ENCODE measurements at places on chromosomes 16 and 17.

- no peak for DNase-seq
Observed at GRCh38 chr17:75615301-75615700, 17.9 kb upstream of the SMIM5 start.

GRCh38 chr17:41635121-41636097 is 11.0 kb upstream of the KRT17 start:
- no peak for DNase-seq

DNA sequence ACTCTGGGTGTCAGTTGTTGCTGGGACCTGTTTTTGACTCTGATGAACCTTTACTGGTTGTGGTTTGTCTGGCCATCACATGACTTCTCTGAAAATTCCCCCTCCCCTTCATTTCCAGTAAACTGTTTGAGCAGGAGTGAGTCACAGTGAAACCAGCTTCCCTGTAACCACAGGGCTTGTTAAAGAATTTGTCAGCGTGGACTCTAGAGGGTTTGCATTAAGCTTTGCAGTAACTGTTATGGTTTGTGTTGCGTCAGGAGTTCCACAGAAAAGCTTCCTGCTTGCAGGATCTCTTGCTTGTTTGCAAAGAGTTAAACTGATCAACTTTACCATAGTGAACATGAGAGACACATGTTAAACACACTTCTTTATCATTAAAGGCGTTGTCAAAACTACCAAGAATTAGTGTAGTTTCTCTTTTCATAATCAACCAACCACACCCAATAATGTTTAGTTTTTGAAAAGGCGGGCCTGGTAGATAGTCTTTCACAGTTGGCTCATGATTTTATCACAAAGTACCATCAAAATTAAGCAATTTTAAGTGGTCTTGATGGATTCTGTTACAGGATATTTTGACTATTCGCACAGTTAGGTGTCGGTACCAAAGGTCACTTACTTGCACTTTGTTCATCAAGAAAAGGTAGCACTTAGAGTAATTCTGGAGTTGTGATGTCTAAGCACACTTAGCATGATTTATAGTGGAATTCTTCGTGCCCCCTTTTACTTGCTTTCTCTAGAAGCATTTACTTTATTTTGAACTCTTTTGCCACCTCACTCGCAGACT is 79.3 kb downstream of the VMP1 start:
- DNase-seq = peak; percentile 58

GRCh38 chr16:15873301-15873700 is 15.1 kb downstream of the CEP20 start:
- DNase-seq = no peak

GRCh38 chr17:7557775-7558543 is 591 bp upstream of the TNFSF13 start:
- DNase-seq = no peak

GRCh38 chr17:79941088-79942010 is 94.3 kb downstream of the TBC1D16 start:
- DNase-seq = no peak

DNA sequence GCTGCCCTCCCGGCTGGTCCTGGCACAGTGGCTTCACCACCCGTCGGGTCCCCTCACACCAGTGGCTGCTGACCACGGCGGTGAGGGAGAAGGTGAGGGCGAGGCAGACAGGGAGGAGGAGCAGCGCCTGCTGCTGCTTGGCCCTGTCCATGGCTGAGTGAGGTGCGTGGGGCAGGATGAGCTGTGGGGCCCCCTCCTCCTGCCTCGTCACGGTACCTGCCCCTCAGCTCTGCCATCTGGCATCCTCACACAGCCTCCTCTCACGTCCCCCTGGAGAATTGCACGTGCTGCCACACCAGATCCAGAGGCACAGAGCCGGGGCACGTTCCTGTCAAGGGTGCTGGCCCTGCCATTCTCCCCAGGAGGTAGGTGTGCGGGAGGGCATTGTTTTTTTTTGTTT is at the start of gene GSG1L2:
TSS of gene GSG1L2 (minus strand) at position 159 of the 400 bp plus-strand sequence. CDS start at position 151, 8 bp downstream.
- DNase-seq = no peak

- DNase-seq = no peak
Observed at GRCh38 chr17:72294487-72294893, 173.7 kb downstream of the SOX9 start.

DNA sequence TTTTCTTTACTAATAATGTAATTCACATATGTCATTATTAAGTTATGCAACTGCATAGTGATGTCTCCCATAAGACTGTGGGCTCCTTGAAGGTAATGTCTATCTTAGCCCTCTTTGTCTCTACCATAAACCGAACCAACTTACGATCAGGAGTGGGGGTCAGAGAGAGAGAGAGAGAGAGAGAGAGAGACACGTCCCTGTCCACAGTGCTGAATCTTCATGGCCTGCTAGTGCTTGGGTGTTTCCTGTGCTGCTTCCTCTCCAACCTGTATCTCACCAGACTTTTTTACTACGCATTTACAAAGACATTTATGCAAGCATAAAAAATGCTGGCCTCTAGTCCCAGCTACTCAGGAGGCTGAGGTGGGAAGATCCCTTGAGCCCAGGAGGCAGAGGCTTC is 52.2 kb upstream of the HAPSTR1 start:
- no peak for DNase-seq

- DNase-seq = no peak
Observed at GRCh38 chr16:54812229-54812628, 118.4 kb upstream of the IRX5 start.

DNA sequence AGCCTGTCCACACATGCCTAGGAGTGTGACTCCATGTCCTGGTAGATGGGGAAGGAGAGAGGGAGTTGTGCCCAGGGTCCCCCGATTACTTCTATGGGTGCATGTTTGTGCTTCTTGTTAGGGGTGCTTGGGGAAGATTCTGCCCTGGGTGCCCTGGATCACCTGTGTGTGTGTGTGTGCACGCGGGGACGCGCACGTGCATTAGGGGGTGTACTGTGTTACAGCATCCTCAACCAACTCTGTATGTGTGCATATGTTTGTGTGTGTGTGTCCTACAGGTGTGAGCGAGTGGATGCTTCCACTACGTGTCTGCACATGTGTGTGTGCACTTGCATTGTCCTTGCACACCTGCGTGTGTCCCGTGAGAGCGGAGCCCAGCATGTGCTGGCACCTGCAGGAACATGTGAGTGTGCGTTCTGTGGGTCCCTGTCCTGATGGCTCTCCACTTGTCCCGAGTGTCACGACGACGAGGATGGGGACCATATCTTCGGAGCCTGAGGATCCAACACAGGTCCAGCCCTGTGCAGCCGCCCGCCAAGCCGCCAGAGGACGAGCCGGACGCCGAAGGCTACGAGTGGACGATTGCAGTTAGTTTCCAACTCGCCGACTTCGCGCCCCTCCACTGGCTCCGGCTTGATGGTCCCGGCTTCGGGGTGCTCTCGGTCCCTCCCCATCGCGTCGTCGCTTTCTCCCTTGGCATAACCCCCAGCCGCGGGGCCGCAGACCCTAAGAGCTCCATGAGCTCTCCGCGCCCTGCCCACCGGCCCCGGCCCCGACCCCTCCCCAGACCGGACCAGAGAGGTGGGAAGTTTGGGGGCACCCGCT is 6.0 kb upstream of the TBC1D3B start:
- DNase-seq = no peak

DNA sequence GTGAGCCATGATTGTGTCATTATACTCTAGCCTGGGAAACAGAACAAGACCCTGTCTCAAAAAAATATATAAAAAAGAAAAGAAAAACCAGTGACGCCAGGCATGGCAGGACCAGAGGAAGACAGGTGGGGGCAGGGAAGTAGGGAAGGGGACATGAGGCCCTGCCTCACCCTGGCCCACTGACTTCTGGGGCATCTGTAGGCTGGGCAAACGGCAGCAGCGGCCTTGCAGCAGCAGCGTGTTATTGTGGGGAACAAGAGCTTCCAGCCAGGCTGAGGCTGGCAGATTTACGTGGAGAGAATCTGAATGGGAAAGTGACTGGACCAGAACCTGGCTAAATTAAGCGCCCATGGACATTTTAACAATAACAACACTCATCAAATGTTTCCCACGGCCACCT is 19.4 kb downstream of the CMTM4 start:
- DNase-seq = no peak

- peak; percentile 66 for DNase-seq
Observed at GRCh38 chr16:69396187-69397061, 10.6 kb upstream of the TERF2 start.

DNA sequence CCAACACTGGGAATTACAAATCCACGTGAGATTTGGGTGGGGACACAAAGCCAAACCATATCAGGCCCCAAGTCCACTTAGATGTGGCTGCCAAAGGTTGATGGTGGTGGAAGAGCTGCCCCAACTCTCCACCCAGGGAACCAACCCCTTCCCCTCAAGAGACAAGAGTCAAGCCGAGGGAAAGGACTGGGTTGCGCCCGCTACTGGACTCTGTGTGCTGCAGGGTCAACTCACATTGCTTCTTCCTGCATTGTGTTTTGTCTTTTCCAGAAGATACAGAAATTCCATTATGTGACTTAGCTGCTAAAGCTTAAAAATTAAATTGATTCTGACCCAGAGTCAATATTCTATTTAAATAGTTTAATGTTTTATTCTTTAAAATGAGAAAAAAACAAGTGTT is 58.5 kb downstream of the ADAMTS18 start:
- no peak for DNase-seq

GRCh38 chr16:74094962-74095361 is 201.7 kb upstream of the PSMD7 start:
- no peak for DNase-seq

GRCh38 chr17:7213895-7214299 is 5.7 kb downstream of the DLG4 start:
- no peak for DNase-seq

DNA sequence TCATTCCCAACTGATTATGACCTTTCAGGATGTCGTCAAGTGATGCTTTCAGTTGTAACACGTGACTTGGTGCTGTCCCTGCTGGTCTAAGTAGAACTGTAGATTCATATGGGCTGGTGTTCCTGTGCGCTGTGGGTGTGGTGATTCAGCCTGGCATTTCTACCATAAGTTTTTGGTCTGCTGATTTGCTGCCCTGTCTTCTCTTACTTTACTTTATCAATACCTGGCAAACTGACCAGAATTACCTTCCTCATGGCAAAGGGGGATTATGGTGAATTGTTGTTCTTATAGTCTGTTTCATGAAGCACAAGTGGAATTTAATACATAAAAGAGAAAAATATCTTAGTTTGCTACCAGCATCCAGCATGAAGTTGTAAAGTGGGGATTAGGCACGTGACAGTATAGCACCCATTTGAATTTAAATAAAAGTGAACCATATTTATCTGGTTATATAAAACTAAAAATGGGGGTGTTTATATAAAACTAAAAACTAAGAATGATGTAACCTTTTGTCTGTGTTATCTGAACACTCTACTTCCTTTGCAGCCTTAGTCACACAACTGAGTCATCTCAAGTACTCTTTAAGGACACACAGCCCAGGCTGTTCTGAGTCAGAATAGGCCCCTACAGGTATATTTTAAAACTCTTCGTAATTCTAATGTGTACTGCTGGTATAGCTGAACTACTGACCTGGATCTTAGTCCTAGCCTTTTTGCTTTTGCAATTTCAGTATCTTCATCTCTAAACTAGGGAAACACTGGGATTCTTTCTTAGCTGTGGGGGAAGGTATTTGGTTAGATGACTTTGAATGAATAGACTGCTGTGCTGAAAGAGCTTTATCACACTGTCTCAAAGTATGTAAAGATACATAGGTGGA is 28.3 kb downstream of the TTC19 start:
- DNase-seq = peak; percentile 8

DNA sequence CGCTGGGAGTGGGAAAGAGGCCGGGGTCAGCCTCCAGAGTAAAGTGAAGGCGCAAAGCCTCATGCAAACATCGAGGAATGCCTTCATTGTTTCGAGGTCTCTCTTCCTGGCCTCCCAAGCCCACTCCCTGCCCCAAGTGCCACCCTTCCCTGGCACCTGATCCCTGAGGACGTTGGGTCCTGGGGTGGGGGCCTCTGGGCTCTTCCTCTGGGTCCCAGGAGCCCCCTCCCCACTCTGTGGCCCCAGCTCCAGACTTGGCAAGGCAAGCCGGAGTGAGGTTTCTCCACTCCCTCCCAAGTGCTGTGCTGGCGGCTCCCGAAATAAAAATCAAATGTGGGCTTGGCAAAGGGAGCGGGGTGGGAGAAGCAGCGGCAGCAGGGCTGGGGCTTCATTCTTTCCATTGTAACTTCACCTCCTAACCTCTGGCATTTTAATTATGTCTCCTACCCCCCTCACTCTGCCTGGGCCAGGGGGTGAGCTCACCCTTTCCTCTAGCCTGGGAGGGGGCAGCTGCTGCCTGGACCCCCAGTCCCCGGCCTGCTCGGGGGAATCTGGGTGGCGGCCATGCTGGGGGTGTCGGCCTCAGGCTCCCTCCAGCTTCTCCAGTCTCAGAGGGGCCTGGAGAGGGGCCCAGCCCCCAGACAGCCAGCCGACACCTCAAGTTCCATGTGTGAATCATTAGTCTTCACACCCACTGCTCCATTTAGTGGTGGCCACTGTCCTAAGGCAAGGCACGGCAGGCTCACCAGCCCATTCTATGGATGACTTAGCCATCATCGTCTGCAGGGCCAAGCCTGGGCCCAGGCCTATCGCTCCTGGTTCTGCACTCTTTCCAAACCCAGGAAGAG is 14.6 kb upstream of the TMEM92 start:
- no peak for DNase-seq

- DNase-seq = peak; percentile 74
Observed at GRCh38 chr17:41695954-41696757, 7.5 kb downstream of the EIF1 start.

DNA sequence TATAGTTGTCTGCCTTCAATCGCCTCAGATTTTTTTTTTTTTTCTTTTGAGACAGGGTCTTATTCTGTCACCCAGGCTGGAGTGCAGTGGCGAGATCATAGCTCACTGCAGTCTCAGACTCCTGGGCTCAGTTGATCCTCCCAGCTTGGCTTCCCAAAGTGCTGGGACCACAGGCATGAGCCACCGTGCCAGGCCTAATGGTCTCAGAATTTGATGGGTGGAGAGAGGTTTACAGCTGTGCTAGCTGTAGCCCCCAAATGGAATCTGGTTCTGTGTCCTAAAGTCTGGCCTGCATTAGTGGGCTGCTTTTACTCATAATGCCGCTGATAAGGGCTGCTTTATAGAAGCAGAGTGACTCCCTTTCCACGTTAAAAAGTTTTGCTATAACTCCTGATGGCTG is 5.1 kb downstream of the ZNRF1 start:
- no peak for DNase-seq

GRCh38 chr17:64095144-64095882 is 34.6 kb downstream of the ERN1 start:
- DNase-seq = no peak

- no peak for DNase-seq
Observed at GRCh38 chr17:71168053-71168741, 952.6 kb upstream of the SOX9 start.

DNA sequence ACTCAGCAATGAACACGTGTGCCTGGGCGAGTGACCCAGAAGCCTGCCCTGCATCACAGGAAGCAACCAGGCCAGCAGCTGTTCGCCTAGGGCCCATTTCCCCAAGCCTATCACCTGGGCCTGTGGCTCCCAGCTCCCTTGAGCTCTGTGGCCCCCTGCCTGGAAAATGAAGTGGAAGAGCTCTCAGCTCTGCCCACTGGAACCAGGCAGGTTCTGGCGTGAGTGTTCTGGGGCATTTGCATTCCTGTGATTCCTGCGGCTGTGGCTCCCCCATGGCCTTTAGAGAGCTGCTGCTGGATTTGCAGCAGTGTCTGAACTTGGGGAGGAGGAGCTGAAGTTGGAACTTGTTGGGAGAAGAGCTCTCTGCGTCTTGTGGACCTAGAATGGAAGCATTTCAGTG is 22.8 kb downstream of the PGS1 start:
- DNase-seq = no peak
